Vagina (tissue), 2 donors: ENCODE measurements at places on chromosomes 4 and X. TPM values are rescaled to one million over a fixed set of nuclear protein-coding genes. Genes with fewer than 3 reads are reported as not detected.

- no peak for DNase-seq
Measured at GRCh38 chrX:45712067-45712466, 511.4 kb upstream of the DIPK2B start.

- no peak for DNase-seq
Measured at GRCh38 chr4:16896881-16897750, 1.3 kb downstream of the LDB2 start.

GRCh38 chr4:147550626-147551246 is 66.5 kb upstream of the TMEM184C start:
- DNase-seq: no peak

DNA sequence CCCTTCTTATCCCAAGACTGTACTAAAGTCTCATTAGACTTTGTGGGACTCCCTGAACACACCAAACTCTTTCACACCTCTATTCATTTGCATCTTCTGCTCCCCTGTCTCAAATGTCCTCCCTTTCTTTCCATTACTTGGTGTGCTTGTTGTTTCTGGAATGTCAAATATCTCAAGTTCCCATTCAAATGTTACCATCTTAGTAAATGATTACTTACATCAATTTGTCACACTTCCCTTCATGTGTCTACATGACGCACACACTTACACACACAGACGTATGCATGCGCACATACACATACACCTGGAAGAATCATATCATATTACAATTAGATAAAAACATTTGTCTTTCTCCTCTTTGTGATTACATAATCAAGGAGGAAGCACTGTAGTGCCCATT is 210.8 kb upstream of the TEX13C start:
- DNase-seq: no peak

DNA sequence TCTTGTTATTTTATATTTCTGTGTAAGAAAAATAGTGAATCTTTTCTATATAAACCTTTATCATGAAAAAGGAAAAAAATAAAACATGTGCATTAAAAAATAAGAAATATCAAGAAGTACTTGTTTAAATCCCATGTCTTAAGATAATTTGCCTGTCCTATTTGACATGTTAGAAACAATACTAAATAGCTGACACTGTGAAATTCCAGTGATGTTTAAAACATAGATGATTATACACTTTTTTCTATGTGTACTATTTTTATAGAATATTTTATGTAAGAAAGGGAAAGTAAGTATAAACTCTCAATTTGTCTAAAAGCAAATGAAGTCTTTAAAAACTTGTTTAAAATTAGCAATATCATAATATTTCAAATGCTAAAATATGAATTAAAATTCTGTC is 543.2 kb upstream of the ATOH1 start:
- no peak for DNase-seq

DNA sequence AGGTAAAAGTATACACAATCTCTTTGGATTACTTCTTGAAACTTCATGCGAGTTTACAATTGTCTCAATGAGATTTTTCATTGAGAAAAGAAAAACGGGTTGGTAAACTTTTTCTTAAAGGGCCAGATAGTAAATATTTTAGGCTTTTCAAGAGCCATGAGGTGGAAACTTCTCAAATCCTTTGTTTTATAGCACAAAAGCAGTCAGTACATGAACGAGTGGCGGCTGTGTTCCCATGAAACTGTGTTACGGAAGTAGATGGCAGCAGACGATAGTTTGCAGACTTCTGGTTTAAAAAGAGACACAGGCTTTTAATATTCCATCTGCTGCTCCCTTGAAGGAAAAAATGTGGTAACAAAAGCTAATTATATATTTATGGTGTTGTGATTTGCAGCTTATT is 332.0 kb downstream of the TENM3 start:
- DNase-seq: no peak

- no peak for DNase-seq
Measured at GRCh38 chrX:64150775-64151174, 54.7 kb downstream of the AMER1 start.

DNA sequence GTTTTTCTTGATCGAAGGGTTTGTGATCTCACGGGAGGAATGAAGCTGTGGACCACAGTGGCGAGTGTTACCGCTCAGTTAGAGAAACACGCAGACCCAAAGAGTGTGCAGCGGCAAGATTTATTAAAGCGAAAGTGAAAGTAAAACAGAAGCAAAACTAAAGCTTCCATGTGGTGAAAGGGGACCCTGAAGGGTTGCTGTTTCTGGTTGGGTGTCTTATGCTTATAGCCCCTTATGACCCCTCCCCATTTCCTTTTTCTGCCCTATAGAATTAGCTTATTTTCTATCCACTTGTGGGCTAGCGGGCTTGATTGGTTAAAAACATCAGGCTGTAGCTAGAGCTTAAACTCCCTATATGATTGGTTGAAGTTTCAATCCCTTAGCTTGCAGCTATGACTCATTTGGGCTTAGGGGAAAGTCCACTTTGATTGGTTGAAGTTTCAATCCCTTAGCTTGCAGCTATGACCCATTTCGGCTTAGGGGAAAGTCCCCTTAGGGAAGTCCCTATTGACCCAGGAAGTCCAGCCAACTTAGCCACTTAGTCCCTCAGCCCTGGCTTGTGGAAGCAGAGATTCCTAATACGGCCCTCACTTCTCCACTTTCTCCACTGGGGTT is 171.2 kb upstream of the NWD2 start:
- DNase-seq: no peak

Gene ERAS
- total RNA-seq: not detected

Gene LRP2BP
- 0.49 TPM for total RNA-seq

Gene ABLIM2
- 15.5 TPM for total RNA-seq

Gene PRKG2
- total RNA-seq: 0.49 TPM
